NCI-H1436 treated with DMSO at 0.1 percent for 48 hours (cell line): ENCODE measurements at places on chromosomes 1 and 21.

- no peak for DNase-seq
Observed at GRCh38 chr1:214220891-214221290, 60.1 kb upstream of the SMYD2 start.

GRCh38 chr1:221162939-221163338, 283.7 kb downstream of the HLX start:
- DNase-seq, result no peak

GRCh38 chr1:94011709-94012595, 102.7 kb upstream of the GCLM start:
- no peak for DNase-seq

DNA sequence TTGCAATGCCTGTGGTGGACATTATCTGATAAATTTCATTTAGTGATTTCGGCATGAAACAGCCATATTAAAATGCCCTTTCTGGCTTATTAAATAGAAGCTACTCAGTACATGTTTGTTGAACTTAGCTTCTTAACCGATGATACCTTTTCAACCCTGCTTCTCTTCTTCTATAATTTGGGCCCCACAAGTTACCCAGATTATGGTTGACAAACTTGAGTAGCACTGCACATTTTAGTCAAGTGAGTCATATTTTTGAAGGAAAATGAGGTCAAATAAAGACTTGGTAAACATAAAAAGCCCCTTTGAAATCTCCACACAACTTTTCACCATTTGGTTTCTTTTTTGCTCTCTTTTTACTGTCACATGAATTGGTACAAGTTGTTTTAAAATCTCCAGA, 33.8 kb downstream of the GIPC2 start:
- no peak for DNase-seq

DNA sequence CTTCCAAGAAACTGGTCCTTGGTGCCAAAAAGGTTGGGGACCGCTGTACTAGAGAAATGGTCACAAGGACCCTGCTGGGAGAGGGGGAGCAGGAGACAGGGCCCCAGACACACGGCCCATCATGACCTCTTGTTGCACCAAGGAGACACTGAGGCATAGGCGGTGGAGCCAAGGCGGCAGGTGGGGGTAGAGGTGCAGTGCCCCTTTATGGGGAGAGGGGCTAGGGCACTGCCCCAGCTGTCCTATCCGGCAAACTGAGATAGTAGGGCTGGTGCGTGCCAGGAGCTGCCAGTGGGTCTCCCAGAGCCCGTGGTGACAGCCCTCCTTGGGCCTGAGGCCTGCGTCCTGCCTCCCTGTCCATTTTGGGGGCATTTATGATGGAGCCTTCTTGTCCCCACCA, 20.3 kb downstream of the TNNT2 start:
- no peak for DNase-seq

GRCh38 chr1:1629430-1630190, 2.4 kb upstream of the MMP23B start:
- no peak for DNase-seq

- DNase-seq, result no peak
Observed at GRCh38 chr1:182374101-182374834, 17.3 kb downstream of the GLUL start.

- DNase-seq, result no peak
Observed at GRCh38 chr1:199447906-199448305, 579.6 kb upstream of the NR5A2 start.

DNA sequence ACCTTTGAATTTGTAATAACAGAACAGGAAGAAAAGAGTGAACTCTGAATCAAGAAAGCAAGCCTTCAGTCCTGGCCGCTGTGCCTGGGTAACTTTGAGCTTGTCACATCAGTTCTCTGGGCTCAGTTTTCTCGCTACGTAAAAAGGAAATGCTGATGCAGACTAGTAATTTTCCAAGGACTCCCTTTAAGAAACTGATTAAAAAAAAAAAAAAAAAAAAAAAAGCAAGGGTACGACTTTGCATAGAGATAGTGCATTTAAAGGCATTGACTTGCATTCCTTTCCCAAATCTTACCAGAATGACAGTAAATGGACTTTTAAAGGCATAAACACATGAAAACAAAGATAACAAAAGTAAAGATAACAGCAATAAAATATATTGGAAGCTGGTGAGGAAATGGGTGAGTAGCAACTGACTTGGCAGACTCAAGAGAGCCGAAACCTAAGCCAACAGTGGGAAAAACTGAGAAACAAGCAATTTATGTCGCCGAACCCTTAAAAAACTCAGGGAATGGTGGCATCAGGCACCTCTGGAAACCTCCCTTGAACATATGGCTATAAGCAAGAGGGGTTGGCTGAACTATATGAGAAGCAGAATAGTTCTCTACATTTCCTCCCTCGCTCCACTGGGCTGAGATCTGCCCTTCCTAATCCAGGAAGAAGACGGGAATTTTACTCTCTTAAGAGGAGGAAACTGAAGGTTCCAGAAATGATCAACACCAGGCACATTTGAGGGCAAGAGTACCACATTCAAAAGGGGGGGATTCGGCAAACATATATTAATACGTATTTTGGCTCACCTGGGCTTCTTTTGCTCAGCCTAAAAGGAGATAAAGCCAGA, 189.2 kb downstream of the CDC7 start:
- no peak for DNase-seq

DNA sequence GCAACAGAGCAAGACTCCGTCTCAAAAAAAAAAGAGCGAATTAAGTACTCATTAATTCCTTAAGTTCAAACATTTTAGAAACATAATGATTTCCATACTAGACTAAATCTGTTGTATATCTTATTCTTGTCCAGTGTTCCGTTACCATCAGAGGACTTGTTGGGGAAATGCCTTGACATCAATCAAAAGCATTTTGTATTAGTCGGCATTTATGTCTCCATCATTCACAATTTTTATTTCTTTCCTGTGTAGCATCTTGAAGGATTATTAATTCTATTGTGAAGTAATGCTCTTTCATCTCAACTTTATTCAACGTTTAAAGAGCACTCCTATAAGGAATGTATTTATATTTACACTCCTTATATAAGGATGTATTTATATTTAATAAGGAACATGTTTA, 82.9 kb upstream of the QSOX1 start:
- no peak for DNase-seq

- DNase-seq, result no peak
Observed at GRCh38 chr1:39685071-39685470, 6.2 kb downstream of the HPCAL4 start.

DNA sequence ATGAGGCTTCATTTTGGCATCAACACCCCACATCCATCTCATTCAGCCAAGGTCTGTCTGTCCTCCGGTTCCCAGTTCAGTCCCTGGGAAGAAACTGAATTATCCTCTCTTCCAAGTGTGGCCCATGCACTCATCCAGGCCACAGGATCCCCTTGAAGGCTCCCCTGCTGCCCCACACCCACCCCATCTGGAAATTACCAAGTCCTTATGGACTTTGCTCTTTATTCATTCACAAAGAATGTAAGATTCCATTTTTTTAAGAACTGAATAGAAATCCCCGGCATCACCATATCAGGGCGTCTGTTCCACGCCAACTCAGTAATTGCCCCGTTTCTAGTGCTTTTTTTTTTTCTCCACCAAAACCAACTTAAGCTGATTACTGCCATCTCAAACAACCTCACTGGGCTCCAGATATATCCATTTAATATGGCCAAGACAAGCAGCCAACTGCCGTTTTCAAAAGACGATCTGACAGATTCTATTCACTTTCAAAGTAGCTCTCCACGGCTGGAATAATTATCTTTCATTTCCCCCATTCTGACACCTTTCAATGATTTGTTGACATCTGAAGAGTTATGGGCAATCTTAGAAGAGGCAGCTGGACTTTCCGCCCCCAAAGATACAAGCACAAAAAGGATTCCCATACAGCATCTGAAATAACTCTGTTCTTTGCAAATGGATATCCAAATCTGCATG, 55.9 kb downstream of the OLIG1 start:
- no peak for DNase-seq

DNA sequence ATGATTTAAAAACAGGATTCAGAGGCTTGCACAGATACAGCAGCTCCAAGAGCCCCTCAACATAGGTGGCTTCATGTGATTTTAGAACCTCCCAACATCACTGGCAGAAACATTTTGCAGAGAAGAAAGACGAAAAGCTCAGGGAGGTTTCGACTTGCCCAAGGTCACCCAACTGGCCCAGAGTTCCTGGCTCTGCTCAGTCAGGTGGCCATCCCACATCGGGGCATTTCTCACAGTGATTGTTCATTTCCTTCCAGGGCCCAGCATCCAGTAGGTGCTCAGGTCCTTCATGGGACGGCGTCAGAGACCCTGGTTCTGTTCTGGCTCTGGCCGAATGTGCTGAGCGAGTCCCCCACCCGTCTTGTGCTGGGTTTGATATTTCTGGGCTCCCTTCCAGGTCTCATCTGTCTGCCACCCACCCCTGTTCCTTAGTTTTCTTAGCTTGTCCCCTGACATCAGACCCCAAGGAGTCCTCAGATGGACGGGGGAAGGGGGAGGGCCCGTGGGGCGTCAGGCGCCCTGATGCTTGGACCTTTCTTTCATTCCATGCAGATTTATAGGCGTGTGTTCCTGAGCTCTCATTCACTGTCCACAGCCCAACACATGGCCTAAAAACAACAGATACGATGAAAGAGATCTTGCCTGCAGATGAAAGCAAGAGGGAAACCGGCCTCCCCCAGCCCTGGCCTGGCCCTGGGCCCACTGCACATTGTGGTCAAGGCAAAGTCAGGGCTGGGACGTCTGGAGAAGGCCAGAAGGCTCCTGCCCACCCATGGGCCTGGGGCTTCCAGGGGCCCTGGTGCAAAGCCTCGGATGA, 123.1 kb upstream of the ZBTB40 start:
- DNase-seq, result no peak

GRCh38 chr1:173415490-173415889, 61.6 kb upstream of the PRDX6 start:
- no peak for DNase-seq

DNA sequence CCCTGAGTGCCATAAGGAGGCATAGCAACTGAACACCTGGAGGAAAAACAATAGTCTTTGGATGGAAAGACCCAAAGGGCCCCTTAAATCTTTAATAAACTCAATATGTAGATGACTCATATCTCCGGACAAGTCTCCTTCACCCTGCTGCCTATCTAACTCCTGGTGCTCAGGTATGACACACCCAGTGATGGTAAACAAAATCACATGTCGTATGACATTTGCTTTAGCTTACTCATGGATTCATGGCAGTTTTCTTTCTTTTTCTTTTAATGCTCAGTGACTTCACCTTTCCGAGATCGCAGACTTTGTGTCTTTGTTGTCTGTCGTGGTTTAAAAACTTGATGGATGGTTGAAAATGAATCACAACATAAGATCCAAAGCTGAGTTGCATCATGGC, 208.5 kb upstream of the PROX1 start:
- no peak for DNase-seq

DNA sequence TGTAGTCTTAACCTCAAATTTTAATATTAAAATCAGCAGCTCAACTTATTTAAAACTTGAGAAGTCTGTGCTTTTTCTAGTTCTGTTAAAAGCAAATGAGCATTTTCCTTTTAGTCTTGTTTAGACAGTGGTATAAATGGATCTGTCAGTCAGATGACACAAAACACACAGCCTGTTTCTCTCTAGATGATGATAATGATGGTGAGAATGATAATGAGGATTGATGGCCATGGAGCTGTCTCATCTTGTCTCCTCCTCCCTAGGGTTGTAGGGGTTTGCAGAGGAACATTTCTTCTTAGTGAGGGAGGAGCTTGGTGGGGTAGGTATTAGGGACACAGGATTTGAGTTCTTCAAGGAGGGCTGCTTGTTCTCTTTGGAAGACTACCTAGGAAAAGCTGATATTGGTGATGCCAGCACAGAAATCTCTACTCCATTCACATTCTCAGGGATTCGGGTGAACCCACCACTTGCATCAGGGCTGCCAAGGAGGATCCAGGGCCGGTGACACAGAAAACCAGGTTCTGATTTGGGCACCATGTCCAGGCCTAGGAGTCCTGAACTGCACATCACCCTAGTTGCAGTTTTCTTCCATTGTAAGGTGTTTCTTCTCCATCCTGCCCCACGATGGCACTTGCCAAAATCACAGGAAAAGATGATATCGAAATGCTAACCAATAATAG, 147.6 kb downstream of the RHOU start:
- no peak for DNase-seq

DNA sequence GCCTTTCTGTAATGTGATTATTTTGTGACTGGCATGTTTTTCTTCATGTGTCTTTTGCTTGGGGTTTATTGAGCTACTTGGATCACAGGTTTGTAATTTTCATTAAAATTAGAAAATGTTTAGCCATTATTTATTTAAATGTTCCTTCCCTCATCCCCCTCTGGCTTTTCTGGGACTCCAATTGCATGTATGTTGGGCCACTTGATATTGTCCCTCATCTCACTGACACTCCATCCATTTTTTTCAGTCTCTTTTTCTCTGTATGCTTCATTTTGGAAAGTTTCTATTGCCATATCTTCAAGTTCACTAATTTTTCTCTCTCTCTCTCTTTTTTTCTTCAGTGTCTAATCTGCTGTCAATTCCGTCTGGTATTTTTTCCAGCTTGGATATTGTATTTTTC, 390.1 kb downstream of the PRDM2 start:
- no peak for DNase-seq

- DNase-seq, result peak; percentile 16
Observed at GRCh38 chr1:201656311-201657032, 117.5 kb downstream of the NAV1 start.

DNA sequence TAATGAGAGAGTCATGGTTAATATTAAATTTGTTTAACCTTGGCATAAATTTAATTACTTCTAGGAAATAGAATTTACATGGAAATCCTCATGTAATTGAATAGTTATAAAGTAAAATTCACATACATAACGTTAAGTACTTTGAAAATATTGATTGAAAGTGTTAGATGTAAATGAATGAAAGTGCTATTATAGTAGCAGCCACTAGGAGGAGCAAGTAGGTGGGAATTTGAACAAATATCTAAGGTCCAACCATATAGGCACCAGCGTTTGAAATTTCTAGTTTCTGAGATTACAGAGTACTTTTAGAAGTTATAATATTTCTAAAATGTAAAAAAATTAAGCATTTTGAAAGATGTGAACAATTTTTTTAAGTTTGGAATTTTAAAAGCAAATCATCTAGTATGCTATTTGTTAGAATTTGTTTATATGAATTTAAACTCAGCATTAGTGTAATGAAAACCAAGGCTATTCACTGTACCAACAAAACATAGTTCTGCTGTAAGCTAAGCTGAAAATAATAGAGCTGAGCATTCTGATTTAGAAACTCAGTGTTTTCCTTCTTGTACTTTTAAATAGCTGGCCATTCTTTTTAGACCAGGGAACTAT, 3.3 kb downstream of the B3GALT2 start:
- DNase-seq, result no peak

DNA sequence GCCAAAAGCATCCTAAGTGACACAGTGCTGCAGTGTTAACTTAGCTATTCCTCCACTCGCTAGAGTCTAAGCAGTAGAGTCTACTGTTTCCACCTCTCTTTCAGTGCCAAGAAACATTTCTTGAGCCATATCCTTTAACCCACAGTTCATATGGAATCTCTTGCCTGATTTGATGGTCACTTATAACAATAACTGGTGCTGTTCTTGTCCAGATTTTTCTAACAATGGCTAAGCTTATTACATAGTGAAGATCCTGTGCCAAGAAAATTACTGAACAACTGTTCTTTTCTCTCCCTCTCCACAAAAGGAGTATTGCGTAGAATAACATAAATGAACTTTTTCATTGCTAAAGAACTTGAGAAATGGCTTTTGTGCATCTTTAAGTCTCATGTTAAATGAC, 121.3 kb downstream of the CDC7 start:
- DNase-seq, result no peak
